ENCODE measurements at places on chromosomes 16 and 17. TPM values are rescaled to one million over a fixed set of nuclear protein-coding genes. Genes with fewer than 3 reads are reported as not detected.

The KCNJ2 gene
- polyA plus RNA-seq = 0.17 TPM

The MILR1 gene
- polyA plus RNA-seq = 3.0 TPM

The PITPNM3 gene
- 2.2 TPM for polyA plus RNA-seq

The MYH13 gene
- polyA plus RNA-seq = not detected

GRCh38 chr17:28405632-28406472 is at the start of gene SLC46A1:
Gene SLC46A1, minus strand, starts transcription at chr17:28406212. Its CDS starts 98 bp downstream, at chr17:28406114.
- DNase-seq = peak; percentile 76

GRCh38 chr16:87575027-87575804 is 27.1 kb upstream of the JPH3 start:
- DNase-seq = peak; percentile 38

DNA sequence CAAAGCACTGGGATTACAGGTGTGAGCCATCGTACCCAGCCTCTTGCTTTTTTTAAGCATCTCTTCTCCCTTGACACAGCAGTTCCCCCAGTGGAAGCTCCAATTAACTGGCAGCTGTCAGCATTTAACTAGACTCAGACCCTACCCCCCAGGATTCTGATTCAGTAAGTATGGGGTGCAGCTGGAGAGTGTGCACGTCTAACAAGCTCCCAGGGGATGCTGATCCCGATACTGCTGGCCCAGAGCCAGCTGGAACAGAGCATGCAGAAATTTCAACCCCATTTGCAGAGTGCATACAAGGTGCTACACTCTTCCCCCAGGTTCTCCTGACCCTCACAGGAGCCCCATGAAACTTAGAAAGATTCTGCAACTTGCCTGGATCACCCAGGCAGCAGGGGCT is 27.7 kb upstream of the BCO1 start:
- DNase-seq = no peak

- no peak for DNase-seq
These were observed 45.8 kb upstream of the GSE1 start for GRCh38 chr16:85567101-85567866.

- DNase-seq = peak; percentile 53
These were observed 5.2 kb downstream of the PECAM1 start for GRCh38 chr17:64385187-64386083.

DNA sequence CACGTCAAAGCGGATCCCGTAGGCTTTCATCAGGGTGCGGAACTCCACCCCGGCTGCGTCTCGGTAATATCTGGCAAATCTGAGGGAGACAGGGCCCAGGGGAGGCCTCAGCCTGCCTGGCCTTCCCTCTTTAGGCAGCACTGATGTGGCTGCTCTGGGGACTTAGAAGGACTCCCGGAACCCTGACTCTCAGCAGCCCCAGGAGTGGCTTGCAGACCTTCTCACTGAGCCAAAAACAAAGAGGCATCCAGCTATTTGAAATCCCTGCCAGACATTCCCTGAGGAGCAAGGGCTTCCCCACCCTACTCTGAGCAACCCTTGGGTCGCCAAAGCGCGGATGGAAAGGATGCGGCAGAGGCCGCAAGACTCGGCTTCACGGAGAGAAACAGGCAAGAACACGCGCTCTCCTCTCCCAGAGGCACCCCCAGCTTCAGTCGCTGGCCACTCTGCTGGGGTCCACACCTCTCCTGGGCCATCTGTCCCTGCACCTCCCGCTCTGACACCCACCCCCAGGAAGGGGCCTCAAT is 7.9 kb downstream of the P2RX5 start:
- DNase-seq = no peak

DNA sequence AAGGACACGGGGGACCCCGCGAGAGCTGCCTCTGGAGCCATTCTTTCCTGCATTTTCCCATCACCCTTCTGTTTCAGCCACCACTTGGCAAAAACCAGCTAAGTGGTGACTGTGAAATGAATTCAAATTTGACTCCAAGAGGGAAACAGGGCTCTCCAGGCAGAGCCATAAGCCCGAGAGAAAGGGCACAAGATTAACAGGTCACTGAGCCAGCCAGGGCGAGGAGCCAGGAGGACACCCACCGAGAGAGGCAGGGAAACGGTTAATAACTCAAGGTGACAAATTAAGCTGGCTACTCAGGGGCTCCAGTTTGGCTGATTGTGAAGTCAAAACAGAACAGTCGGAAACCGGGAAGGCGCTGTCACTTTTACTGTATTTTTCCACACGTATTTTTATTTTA is 67.8 kb upstream of the SOX9 start:
- no peak for DNase-seq

DNA sequence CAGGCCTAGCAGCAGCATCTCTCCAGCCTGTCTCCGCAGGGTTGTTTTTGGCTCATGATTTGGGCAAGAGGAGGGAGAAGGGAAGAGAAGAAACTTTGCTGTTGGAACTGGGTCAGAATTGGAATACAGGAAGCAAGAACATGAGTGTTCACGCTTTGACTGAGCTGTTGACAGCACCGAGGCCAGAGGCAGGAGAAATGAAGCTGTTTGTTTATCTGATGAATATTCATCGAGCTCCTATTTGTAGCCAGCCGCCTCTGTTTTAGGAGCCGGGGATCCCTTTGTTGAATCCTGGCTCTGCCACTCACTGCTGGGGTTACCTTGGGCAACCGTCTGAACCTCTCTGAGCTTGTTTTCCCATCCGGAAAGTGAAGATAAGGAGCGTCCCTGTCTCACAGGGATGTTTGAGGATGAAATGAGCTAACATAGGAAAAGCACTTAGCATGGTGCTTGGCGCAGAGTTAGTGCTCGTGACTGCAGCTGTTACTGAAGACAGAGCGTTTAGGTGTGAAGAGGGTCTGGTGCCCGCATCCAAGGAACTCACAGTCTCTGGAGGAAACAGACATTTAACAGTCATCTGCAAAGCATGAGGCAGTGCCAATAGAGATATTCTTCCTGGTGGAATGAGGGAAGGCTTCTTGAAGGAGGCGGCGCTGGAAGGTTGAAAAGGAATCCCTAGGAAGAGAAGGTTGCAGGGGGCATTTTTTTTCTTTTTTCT is 29.2 kb downstream of the RAP1GAP2 start:
- DNase-seq = no peak
